Activated CD8-positive, alpha-beta memory T cell treated with anti-CD3 and anti-CD28 coated beads, Interleukin-2, amount 50 U/mL, for 4 hours (primary cell): ENCODE measurements at places on chromosomes 16 and 17.

DNA sequence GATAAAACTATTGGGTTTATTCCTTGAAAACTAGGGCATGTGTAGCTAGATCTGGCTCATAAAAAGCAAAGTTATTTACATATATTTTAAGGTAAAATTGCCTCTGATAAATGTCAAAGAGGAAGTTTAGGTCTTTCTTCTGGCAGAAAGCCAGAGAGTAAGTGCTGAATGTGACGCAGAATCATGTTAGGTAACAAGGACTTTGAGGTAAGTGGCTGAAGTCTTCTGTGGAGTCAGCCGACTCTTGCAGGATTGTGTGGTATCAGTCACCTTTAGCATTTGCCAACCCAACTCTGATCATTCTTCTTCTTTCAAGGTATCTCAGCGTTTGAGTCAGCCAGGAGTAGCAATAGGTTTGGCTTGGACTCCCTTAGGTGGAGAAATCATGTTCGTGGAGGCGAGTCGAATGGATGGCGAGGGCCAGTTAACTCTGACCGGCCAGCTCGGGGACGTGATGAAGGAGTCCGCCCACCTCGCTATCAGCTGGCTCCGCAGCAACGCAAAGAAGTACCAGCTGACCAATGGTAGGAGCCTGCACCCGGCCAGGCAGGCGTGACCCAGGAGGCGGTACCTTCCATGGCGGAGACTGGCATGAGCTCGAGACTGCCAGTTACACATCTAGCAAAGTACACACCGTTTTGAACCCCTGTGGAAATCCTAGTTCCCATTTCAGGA lies 37.9 kb downstream of the SIAH1 start:
- no peak for DNase-seq

DNA sequence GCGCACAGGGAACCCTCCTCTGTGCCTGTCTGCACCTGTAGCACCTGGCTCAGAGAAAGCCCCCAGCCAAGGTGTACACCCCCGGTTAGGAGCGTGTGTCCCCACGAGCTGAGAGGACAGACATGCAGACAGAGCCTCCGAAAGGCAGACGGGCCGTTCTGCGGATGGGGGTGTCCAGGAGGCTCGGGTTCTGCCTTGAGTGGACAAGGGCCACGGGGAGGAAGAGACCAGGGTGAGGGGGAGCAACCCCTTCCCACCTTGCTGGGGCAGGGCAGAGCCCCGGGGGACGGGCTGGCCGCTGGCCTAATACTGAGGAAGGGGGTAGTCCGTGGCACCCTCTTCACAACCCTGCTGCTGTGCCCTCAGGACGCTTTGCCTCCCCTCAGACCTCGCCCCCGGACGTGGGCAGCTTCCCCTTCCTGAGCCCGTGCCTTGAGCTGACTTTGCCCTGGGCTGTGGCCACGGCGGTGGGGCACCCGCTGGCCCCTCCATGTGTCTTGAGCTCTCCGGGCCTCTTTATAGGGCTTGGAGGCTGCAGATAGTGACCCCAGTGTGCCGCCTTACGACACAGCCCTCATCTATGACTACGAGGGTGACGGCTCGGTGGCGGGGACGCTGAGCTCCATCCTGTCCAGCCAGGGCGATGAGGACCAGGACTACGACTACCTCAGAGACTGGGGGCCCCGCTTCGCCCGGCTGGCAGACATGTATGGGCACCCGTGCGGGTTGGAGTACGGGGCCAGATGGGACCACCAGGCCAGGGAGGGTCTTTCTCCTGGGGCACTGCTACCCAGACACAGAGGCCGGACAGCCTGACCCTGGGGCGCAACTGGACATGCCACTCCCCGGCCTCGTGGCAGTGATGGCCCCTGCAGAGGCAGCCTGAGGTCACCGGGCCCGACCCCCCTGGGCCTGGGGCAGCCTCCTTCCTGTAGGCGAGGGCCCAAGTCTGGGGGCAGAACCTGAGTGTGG lies 5.7 kb downstream of the SLC22A31 start:
- DNase-seq = no peak

GRCh38 chr17:19369846-19370492 lies 7.4 kb upstream of the B9D1 start:
- no peak for DNase-seq

- peak; percentile 4 for DNase-seq
These were observed 8.4 kb downstream of the TSPOAP1 start for GRCh38 chr17:58320163-58320558.

DNA sequence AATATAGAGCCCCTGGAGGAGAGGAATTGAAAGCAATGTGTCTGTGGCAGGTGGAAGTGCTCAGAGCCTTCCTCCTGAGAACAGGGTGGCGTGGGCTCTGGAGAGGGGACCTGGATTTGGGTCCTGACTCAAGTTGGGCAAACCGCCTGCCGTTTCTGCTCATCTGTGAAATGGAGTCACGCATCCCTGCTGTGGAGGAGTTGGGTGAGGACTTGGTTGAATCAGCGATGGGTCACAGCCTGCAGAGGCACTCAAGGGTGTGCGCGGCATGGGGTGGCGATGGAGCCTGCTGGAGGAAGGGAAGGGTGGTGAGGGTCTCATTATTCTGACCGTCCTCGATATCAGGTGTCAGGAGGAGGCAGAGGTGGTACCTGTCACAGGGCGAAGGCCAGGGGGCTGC lies 3.1 kb downstream of the ADAD2 start:
- no peak for DNase-seq

GRCh38 chr17:10155371-10156076 lies 42.9 kb downstream of the GAS7 start:
- no peak for DNase-seq

DNA sequence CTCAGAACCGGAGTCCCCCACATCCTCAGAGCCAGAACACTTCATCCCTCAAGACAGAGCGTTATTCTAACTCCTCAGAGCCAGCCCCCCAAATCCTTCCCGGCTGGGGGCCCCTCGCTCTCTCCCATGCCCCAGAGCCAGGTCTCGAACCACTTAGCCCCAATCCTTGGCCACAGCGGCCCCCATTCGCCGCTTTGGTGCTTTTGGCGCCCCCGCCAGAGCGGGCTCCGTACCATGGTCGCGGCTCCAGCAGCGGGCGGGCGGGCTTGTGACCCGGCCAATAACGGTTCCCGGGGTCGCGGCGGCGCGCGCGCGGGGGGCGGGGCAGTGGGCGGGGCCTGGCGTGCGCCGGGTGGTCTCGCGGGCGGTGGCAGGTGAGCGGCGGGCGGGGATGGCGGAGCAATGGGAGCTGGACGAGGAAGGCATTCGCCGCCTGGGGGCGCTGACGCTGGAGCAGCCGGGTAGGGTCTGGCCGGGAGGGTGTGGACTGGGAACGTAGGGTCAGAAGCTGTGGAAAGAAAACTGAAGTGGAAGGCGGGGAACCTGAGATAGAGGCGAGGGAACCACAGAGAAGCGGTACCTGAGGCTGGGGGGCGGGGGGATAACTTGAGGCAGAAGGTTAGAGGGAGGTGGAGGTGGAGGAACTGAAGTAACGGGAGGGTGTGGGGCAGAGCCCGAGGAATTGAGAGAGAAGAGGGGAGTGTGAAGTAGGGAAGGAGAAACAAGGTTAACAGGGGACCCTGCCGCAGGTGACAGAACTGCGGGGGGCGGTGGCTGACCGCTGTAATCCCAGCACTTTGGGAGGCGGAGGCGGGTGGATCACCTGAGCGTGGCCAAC lies at the start of the genes KCTD19 and LRRC36:
TSS of gene KCTD19 (minus strand) at position 270 of the 838 bp plus-strand sequence. CDS start at position 236, 34 bp downstream.
TSS of gene LRRC36 (plus strand) at position 344 of the 838 bp plus-strand sequence. CDS start at position 392, 48 bp downstream.
- peak; percentile 73 for DNase-seq

DNA sequence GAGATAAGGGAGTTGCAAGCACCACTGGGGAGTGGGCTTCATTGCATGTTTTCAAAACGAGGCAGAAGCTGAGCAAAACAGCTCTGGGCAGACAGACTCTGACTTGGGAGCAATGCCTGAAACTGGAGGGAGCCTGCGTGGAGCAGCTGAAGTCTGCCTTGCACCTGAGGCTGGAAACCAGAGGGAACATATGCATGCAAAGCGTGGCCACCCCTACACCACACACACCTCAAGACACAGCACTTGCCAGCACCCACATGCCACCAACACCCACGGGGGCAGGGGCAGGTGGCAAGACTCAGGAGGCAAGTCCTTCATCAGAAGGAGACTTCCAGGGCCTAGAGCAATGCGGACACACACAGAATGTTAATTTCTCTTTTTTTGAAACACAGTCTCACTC lies 45.8 kb downstream of the COTL1 start:
- no peak for DNase-seq

DNA sequence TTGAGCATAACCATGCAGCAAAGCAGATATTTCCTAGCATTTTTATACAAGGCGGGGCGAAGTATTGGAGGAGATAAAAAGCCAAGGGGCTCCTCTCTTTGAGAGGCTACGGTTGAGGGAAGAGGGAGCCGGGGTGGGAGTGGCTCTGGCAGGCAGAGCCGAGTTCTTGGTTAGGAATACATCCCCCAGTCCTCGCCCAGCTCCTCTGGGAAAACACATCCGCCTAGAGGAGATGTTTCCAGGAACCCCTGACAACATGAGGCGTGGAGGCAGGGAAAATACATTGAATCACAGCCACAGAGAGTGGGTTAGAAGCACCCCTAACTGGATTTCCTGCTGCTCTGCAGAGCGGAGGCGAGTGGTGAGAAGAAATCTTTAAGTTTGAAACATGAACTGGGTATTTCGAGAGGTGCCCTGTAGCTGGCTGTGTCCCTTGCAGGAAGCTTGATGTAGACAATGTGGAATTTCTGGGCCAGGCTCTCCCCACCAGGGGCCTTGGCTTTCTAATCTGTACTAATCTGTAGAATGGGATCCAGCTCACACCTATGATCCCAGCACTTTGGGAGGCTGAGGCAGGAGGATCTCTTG lies 27.3 kb downstream of the TTYH2 start:
- DNase-seq = no peak

DNA sequence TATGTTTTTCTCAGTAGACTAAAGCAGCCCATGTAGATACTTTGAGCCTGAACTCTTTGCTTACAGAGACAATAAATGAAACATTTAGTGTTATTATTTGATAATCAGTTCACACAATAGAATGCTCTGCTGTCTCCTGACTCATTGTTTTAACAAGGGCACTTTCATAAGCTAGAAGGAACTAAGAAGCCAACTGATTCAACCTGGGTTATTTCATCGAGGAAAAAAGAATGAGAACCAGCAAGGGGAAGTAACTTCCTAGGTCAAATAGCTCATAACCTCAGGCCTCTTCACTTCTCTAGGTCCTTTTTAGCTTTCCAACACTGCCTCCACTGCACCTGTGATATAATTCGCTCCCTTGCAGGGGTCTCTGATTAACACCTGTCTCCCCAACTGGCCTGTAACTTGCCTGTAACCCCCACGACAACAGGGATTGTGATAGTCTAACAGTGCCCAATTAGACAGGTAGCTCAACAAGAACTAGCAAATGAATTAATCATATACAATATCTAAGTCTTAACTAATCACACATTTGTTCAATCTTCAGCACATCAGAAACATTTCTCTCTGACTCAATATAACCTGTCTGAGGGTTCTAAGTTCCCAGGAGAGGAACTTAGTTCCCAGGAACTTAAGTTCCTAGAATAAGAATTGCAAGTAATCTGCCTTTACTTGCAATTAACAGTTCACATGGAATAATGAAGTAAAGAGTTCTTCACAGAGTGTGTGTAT lies 34.8 kb downstream of the RFFL start:
- DNase-seq = no peak

DNA sequence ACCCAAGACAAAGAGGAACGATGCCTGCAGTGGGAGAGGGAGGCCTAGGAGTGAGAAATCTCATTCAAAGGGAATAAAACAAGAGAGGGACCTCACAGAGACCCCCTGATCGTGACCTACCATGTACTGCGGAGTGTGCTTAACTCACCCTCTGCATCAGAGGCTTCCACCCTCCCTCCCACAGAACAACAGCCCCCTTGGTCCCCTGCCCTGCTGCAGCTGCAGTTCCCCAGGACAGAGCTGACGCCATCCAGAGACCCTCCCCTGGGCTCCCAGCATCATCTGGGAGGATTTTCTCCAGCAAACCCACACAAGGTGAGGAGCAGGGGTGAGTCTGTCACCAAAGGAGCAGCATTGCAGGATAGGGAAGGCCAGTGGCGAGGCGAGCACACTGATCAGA lies 39.8 kb downstream of the TLE7 start:
- no peak for DNase-seq

GRCh38 chr17:9902120-9902519 lies 3.0 kb downstream of the RCVRN start:
- DNase-seq = no peak

DNA sequence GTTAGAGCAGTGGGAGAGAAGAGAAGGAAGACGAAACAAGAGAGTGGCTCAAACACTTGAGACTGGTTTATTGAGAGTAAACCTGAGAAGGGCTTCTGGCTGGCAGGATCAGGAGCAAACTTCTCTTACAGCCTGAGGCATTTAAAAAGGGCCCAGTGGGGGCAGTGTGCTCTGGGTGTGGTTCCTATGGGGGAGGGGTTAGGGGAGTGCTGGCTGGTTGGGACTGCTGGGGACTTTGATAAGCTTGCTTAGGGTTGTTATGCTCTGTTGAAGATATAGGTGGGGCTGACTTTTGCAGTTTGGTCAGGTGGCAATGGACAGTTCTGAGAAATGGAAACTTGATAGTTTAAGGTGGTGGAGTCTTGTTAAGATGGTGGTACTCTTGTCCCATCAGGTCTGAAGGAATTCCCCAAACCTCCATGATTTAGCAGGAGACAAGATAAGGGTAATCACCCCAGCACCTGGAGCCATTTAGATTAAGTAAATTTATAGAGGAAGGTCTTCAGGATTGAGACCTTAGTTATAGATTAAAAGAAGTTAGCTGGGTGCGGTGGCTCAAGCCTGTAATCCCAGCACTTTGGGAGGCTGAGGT lies 79.3 kb downstream of the EMP2 start:
- no peak for DNase-seq

DNA sequence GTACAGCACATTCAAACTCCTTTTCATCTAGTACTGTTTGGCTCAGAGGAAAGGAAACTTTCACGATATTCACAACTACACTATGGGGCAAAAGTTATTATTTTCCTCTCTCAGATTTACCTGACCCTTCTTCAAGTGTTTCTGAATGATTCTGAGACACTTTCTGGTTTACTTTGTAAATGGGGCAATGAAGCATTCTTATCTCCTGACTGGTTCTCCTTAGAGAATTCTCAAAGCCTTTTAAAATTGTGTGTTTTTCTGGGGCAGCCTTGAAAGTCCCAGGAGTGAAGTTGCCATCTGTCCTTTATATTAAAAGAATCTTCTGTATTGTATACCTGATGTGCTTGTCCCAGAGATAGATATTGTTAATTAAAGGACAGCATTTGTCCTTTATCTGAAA lies 264.9 kb downstream of the FTO start:
- no peak for DNase-seq

GRCh38 chr17:42201458-42201772 lies 7.1 kb upstream of the GHDC start:
- DNase-seq = no peak

DNA sequence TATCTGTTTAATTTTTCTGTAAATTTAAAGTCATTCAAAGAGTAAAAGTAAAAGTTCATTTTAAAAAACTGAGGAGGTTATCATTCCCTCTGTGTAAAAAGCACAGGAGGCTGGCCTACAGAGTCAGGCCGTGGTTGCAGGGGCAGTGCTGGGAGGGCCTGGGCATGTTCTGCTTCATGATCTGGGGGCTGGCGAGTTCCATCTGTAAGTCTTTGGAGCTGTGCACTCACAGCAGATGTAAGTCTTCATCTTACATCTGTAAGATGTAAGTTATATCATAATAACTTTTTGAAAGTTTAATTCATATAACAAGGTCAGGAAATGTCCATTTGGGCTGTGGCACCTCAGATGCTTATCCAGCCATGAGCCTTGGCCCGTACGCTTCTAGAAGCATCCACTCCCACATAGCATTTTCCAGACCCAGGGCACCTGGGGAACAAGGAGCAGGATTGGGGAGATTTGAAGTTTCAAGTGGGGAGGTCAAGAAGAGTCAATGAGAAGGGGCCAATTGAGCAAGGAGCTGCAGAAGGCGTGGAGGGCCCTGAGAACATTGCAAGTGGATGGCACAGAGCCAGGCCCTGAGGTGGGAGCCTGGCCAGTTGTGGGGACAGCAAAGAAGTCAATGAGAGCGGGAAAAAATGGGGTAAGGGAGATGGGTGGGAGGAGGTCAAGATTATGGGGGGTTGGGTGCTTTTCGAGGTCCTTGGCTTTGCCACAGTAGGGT lies 54.1 kb downstream of the TNFRSF13B start:
- no peak for DNase-seq
